ENCODE measurements at places on chromosomes 6 and 20.

GRCh38 chr20:61354501-61354900 lies 102.4 kb downstream of the CDH4 start:
- DNase-seq = no peak

DNA sequence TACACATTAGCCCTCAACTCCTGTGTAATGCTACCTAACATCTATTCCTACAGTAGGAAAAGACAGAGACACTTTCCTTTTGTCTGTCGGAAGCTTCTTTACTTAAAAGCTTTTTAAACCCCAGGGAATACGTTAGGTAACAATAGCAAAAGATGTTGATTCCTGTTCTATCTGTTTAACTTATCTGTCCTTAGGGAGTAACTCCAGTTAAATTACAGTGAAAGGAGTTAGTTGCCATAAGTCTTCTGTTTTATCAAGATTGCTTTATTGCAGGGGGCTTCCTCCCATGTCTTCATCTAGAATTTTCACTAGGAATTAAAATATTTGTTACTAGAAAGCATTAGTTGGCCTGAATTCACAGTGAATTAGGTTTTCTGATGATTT lies 26.2 kb downstream of the TOP1 start:
- no peak for DNase-seq

DNA sequence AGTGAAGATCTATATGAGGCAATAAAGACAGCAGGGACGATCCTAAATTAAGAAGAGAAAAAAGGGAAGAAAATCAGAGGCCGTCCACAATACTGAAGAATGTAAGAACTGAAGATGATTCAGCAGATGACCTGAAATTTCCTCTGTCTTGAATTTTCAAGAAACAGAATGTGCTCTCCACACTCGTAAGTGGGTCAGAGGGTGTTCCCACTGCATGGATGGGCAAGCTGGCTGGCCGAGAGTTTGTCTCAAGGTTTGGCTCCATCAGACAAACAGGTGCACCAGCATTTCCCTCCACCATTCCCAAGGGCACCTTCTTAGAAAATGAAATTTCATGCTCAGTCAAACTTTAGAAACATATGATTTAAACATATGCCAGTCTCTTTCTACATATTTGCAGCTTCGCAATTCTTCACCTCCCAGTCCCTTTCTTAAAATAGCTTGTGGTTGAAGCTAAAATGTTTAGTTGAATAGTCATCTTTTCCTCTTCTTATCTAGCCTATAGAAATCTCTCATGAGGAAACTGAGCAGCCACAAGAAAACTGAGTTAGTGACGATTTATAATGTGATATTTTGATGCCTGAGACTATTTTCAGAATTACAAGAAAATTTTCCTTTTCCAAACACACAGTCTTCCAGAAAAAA lies 576.4 kb downstream of the PRKN start:
- DNase-seq = no peak

GRCh38 chr6:41942067-41942851 lies 651 bp upstream of the CCND3 start:
- DNase-seq = no peak

GRCh38 chr6:134733801-134734200 lies 216.1 kb downstream of the ALDH8A1 start:
- DNase-seq = no peak

GRCh38 chr6:149852180-149852579 lies 12.0 kb downstream of the LRP11 start:
- DNase-seq = no peak

- no peak for DNase-seq
Observed at GRCh38 chr6:322259-322930, 30.1 kb downstream of the DUSP22 start.

- no peak for DNase-seq
Observed at GRCh38 chr6:129029778-129030177, 146.8 kb downstream of the LAMA2 start.
